ENCODE measurements at places on chromosomes 11 and 22.

- H3K27ac ChIP-seq, result no peak overlapping the region
- no peaks in the 10 kb centered on the region for H3K36me3 ChIP-seq
- no peaks in the 10 kb centered on the region for H3K4me1 ChIP-seq
- no peaks in the 10 kb centered on the region for H3K27me3 ChIP-seq
- no peak overlapping the region for H3K4me3 ChIP-seq
These were observed 738.3 kb upstream of the KIRREL3 start for GRCh38 chr11:127738771-127739286.

DNA sequence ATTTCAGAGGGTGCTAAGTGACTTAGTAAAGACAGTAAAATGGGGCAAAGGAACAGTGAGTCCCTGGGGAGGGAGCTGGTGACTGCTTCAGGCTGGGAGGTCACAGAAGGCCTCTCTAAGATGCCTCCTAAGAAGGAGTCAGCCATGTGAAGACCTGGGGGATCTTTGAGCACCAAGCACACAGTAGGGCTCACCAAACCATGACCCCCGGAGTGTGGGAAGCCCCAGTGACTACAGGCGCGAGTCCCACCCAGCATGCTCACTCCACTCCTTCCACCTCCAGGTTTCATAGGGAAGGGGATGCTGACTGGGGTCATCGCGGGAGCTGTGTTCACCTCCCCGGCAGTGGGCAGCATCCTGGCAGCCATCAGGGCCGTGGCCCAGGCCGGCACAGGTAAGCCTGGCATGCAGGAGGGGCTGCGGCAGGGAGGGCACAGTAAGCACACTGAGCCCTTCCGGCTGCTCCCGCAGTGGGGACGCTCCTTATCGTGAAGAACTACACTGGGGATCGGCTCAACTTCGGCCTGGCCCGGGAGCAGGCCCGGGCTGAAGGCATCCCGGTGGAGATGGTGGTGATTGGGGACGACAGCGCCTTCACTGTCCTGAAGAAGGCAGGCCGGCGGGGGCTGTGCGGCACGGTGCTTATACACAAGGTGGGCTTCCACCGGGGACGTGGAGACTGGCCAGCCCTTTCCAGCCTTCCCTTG lies 5.9 kb downstream of the TKFC start:
- peaks cover 11% of the 10 kb centered on the region for H3K4me1 ChIP-seq
- H3K27ac ChIP-seq, result no peak overlapping the region
- H3K36me3 ChIP-seq, result peaks cover 6% of the 10 kb centered on the region
- H3K4me3 ChIP-seq, result no peak overlapping the region

- no peaks in the 10 kb centered on the region for H3K4me1 ChIP-seq
- no peak for DNase-seq
- no peak overlapping the region for H3K4me3 ChIP-seq
- H3K36me3 ChIP-seq, result peaks cover 45% of the 10 kb centered on the region
- H3K27ac ChIP-seq, result no peak overlapping the region
- H3K27me3 ChIP-seq, result no peaks in the 10 kb centered on the region
These were observed 31.2 kb upstream of the CLNS1A start for GRCh38 chr11:77668760-77669159.

GRCh38 chr11:5118893-5119292 lies 19.3 kb downstream of the OR52A5 start:
- DNase-seq, result no peak
- no peaks in the 10 kb centered on the region for H3K4me1 ChIP-seq
- H3K27ac ChIP-seq, result no peak overlapping the region
- no peaks in the 10 kb centered on the region for H3K27me3 ChIP-seq
- H3K36me3 ChIP-seq, result no peaks in the 10 kb centered on the region

DNA sequence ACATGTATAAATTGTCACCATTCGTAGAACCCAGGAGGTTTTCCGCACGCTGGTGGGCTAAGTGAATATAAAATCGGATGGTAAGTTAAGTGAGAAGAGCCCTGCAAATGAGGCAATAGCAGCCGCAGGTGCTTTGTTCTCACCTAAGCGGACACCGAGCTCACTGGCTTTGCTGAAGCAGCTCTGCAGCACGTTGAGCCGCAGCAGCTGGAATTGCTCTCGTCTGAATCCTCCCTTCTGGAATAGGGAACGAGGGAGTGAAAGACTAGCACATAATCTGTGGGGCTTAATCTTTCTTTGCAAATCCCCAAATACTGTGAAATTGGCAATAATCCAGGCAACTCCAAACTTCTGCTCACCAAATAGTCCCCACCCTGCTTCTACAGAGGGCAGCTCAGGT lies 488.1 kb downstream of the NTM start:
- H3K4me3 ChIP-seq, result no peak overlapping the region
- H3K36me3 ChIP-seq, result no peaks in the 10 kb centered on the region
- H3K27ac ChIP-seq, result no peak overlapping the region
- no peak for DNase-seq

- no peak overlapping the region for H3K27ac ChIP-seq
- no peaks in the 10 kb centered on the region for H3K27me3 ChIP-seq
- H3K36me3 ChIP-seq, result peaks cover 43% of the 10 kb centered on the region
- no peaks in the 10 kb centered on the region for H3K4me1 ChIP-seq
- no peak overlapping the region for H3K4me3 ChIP-seq
- no peak for DNase-seq
These were observed 62.5 kb upstream of the SUSD2 start for GRCh38 chr22:24118689-24119384.

DNA sequence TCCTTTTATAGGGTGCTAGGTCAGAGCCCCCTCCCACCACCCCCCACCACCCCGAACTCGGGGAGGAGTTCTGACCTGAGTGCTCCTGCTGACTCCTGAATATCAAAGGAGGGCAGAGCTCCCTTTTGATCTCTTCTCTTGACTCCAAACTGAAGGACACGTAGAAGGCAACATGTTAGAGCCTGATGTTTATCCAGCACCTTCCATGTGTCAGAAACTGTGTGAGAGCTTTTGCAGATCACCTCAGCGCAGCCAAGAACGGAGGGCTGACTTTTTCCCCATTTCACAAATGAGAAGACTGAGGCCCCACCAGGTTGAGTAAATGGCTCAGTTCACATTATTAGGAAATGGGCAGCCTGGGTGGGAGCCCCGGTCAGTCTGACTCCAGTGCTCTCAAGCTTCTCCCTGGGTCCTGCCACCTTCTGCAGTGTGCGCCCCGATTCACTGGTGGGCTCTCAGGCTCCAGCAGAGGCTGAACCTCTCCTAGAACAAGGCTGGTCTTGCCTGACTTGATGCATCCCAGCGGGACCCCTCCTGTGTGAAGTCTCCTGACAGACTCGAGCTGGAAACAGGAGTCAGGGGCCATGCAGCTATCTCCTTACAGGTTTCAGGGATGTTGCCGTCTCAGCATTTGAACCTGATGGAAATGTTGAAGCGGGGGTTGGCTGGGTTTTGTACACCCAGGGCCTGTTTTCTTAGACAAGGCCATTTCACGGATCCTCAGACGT lies 98.5 kb downstream of the TSPAN18 start:
- H3K4me3 ChIP-seq, result no peak overlapping the region
- H3K4me1 ChIP-seq, result peaks cover 2% of the 10 kb centered on the region
- H3K36me3 ChIP-seq, result no peaks in the 10 kb centered on the region

- peaks cover 99% of the 10 kb centered on the region for H3K4me1 ChIP-seq
- peak overlapping the region; percentile 68 for H3K27ac ChIP-seq
- peaks cover 13% of the 10 kb centered on the region for H3K36me3 ChIP-seq
- peak; percentile 24 for DNase-seq
These were observed 13.7 kb downstream of the EHD1 start for GRCh38 chr11:64864473-64865285.

DNA sequence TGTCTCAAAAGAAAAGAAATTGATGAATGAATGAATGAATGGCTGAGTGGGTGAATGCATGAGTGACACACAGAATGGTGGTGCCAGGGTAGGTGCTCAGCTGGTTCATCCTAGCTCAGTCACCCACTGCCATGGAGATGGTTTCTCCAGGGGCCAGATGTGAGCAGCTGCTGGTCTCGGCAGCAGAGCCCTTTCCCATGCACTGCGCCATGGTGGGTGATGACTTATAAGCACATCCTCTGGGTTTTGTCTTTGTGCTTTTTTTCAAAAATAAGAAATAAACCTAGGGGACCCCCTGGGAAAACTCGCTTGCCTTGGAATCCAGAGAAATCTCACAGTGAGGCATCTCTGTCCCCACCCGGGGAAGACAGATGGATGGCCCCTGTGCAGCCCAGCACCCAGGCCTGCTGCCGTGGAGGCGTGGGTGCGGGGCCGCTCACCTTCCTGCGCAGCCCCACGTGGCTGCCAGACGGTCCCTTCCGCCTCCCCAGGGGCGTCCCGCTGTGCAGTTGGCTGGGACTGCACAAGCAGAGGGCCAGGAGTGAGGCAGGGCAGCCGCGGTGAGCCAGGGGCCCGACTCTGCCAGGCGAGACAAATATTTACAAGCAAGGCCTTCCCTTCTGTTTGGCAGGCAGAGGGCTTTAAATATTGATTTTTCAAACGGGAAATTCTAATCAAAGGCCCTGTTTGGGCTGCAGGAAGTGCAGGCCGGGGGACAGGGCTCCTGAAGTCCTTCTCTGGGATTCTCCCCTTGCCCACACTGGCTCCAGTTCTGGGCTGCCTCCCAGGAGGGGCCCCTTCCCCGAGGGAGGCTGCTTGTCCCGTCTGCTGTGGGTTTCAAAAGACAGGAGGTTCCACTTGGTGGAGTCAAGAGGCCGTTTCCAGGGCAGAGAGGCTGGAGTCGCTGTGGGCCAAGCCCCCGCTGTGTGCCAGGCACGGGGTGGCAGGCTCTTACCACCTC lies 24.3 kb downstream of the MPPED1 start:
- no peak overlapping the region for H3K4me3 ChIP-seq
- H3K27ac ChIP-seq, result no peak overlapping the region
- no peak for DNase-seq
- no peaks in the 10 kb centered on the region for H3K4me1 ChIP-seq

DNA sequence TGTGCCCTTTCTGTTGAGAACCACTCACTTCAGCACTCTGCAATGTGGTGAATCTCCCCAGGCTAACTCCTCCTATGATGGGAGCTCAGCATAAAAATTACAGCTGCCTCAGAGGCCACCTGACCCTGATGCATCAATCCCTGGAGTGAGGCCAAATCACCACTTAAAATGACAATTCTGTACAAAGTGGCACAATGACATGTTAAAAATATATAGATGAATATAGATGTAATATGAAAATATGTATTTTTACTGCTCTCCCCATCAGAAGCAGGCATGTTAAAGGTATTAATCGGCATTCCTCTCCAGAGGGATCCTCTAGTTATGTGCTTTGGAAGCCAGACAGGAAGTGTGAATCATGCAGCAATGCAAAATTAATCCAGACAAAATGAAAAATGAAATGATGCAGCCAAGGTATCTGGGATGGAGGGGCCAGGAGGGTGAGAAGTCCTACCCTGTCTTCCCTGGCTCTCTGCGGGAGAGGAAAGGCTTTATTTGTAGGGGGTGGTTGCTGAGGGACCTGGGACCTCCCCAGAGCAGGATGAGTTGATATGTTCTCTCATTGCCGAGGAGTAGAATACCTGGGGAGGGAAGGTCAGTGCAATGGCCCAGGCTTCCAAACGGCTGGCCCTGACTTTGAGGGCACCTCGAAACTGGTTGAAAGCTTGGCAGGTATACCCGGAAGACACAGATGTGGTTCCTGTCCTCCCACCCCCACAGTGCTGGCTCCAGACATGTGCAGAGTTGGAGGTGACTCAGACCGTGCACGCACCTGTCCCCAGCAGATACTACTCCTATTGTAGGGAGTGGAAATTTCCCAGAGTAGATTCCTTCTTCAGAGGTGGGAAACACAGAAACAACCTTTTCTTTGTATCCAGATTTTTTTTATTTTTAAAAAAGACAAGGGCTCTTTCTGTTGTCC lies 347.9 kb upstream of the NCAM1 start:
- no peaks in the 10 kb centered on the region for H3K4me1 ChIP-seq
- no peak for DNase-seq
- no peaks in the 10 kb centered on the region for H3K27me3 ChIP-seq
- H3K4me3 ChIP-seq, result no peak overlapping the region
- H3K36me3 ChIP-seq, result no peaks in the 10 kb centered on the region

GRCh38 chr22:46851941-46852340 lies 89.5 kb downstream of the TBC1D22A start:
- H3K27ac ChIP-seq, result no peak overlapping the region
- no peak for DNase-seq
- H3K4me1 ChIP-seq, result peaks cover 6% of the 10 kb centered on the region
- H3K27me3 ChIP-seq, result no peaks in the 10 kb centered on the region
- no peak overlapping the region for H3K4me3 ChIP-seq
- H3K36me3 ChIP-seq, result peaks cover 8% of the 10 kb centered on the region

Data from CD4-positive, alpha-beta memory T cell (primary cell).